CD4-positive, alpha-beta memory T cell (primary cell): ENCODE measurements at places on chromosomes 1 and 21. TPM values are rescaled to one million over a fixed set of nuclear protein-coding genes. Genes with fewer than 3 reads are reported as not detected.

Gene CLK2
- total RNA-seq: 123 TPM

Gene C1QB
- total RNA-seq: 2.9 TPM

DNA sequence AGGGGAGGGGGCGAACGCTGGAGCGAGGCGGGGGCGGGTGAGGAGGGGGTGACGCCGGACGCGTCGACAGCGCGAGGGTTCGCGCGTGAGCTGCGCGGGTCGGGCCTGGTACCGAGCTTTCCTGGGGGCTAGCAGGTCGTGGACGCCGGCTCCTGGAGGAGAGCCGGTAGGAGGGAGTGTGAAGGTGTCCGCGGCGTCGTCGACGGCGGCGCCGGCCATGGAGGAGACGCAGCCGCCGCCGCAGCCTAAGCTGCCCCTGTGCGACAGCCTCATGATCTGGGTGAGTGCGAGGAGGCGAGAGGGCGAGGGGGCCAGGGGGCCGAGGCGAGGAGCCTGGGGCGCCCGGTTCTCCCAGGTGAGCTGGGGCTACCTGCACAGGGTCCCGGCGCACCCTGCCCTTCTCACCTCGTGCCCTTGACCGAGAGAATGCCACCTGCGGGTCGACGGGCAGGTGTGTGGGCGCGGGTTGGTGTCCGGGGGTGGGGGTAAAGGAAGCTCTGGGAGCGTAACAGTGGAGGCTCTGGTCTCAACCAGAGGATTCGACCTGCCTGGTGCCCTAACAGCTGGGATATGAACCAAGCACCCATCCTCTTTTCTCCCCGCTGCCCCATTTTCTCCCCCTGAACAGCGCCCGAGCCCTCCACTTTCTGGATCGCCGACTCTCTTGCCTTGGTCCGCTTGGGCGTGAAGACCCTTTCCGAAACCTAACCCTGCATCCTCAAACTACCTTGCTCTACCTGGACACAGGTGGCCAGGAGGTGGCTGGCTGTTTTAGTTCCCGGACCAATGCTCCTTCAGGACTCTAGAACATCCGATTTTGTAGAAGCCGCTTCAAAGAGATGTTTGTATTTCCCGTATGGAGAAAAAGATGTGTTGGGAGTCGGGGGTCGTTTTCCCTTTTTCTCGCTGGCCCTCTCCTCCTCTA lies at the start of gene HOOK1:
HOOK1 (plus strand) TSS at position 49 of the 925 bp plus-strand sequence; CDS start at position 218, 169 bp downstream.
- H3K27ac ChIP-seq: peak within 1 kb of the TSS; percentile 70
- peak within 1 kb of the TSS; percentile 14 for H3K4me3 ChIP-seq
- H3K27me3 ChIP-seq: no peaks in the 10 kb centered on the region
- no peaks in the 10 kb centered on the region for H3K36me3 ChIP-seq
- DNase-seq: no peak
- peaks cover 20% of the 10 kb centered on the region for H3K4me1 ChIP-seq

DNA sequence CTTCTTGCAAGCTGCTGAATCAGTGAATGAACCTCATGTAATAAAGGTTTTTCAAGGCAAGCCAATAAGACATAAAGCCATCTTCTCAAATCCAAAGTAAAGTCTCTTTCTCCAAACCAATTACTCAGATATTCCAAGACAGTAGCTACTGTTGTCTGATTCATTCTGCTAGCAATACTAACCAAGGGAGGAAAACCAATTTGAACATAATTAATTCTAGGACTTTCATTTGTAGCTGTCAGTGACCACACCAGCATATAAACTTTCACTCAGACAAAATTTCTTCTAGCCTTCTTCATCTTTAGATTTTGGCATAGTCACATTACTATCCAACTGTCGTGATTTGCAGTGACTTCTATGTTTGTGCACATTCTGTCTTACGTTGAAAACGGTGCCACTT lies 10.5 kb upstream of the INTS3 start:
- H3K4me3 ChIP-seq: no peak overlapping the region
- H3K27ac ChIP-seq: no peak overlapping the region
- no peak for DNase-seq
- H3K36me3 ChIP-seq: no peaks in the 10 kb centered on the region

DNA sequence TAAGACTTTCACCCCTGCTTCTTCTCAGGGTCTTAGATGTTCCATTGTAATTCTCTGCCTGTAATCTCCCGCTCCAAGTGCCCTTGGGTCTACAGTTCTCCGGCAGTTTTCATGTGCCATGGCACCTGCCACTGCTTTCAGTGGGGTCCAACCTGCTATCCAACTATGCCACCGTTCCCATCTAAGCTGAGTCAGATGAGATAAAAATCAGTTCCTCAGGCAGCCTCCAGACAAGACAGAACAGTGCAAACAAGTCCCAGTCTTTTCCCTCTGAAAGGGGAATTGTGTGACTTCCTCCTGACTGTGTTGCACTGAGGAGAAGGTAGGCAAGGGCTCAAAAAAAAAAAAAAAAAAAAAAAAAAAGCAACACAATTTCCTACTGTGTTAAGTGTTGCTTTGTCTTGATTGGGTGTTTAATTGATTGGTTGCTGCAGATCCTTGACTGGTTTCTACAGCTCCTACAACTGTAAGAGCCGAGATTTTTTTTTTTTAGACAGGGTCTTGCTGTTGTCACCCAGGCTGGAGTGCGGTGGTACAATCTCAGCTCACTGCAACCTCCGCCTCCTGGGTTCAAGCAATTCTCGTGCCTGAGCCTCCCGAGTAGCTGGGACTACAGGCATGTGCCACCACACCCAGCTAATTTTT lies 50.7 kb downstream of the EBNA1BP2 start:
- H3K27ac ChIP-seq: no peak overlapping the region
- H3K4me1 ChIP-seq: no peaks in the 10 kb centered on the region
- no peak for DNase-seq
- H3K36me3 ChIP-seq: no peaks in the 10 kb centered on the region

DNA sequence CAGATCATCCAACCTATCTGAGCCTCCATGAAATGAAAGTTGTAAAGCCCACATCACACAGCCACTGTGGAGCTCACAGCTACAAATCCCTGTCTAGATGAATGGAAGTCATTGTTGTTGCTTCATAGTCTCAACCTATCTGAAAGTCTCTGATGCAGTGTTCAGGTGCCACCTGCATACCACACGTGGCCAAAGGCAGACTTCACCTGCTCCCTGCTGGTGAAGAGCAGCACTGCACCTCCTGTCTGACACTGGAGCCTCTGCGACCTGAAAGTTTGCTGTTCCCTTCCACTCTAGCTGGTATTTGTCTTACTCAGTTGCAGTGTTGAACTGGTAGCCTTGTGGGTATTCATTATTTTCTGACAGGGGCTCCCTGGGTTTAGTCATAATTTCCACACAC lies 18.4 kb downstream of the LORICRIN start:
- H3K4me3 ChIP-seq: no peak overlapping the region
- no peak overlapping the region for H3K27ac ChIP-seq
- no peaks in the 10 kb centered on the region for H3K27me3 ChIP-seq
- DNase-seq: peak; percentile 28

DNA sequence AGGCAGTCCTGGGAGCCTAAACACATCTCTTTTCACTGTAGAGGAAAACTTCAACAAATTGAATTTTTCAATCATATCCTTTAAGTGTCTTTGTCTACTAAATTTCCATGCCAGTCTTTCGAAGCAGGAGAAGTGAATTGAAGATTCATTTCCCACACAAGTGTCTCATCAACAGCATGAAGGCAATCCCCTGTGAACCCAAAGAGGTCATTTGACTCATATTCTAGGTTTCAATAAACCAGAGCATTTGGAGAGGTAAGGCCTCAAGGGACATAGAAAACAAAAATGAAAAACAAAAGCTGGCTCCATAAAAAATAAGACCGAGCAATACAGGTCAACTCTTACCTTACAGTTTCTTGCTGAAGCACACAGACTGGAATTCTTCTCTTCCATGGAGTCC lies 94.1 kb upstream of the ATP1B1 start:
- no peak for DNase-seq
- H3K4me1 ChIP-seq: no peaks in the 10 kb centered on the region
- no peak overlapping the region for H3K4me3 ChIP-seq
- H3K27me3 ChIP-seq: no peaks in the 10 kb centered on the region
- H3K36me3 ChIP-seq: no peaks in the 10 kb centered on the region

GRCh38 chr1:41053316-41053715 lies 31.8 kb upstream of the SLFNL1 start:
- no peak overlapping the region for H3K4me3 ChIP-seq
- no peak overlapping the region for H3K27ac ChIP-seq
- peaks cover 3% of the 10 kb centered on the region for H3K36me3 ChIP-seq
- no peaks in the 10 kb centered on the region for H3K27me3 ChIP-seq
